Fibroblast of gingiva (primary cell): ENCODE measurements at places on chromosomes 2 and 18.

DNA sequence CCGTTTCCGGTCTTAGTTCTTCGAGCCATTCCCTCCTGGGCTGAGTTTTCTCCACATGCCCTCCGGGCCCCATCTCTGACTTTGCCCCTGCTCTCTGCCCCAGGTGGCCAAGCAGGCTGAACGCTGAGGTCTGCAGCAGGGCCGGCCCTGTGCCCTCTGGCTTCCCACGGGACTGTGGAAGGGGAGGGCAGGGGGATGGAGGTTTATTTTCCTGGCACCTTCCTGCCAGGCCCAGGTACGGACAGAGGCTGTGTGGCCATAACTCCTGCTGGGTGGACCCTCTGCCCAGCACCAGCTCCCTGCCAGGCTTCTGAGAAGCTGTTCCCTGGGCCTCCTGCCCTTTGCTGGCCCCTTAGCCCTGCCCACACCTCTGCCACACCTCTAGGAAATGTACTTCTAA lies 164.0 kb downstream of the TFCP2L1 start:
- DNase-seq: no peak

GRCh38 chr2:47964722-47965434 lies 58.6 kb upstream of the FBXO11 start:
- no peak for DNase-seq

DNA sequence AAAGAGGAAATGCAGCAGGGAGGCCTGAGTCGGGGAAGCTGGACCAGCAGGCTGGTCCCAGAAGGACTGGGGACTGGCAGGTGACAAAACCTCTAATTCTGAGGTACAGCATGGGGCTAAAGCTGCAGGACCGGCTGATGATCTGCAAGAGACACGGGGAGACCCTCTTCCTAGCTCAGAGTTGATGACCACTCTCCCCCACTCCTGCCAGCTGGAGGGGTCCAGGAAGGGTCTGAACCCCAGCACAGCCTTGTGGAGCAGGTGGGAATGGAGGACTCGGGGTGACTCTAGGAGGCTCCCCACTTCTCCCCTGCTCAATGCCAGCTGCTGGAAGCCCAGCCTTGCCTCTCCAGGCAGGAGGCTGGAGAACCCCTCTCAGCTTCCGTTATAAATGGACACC lies 67.7 kb downstream of the TWIST2 start:
- no peak for DNase-seq

DNA sequence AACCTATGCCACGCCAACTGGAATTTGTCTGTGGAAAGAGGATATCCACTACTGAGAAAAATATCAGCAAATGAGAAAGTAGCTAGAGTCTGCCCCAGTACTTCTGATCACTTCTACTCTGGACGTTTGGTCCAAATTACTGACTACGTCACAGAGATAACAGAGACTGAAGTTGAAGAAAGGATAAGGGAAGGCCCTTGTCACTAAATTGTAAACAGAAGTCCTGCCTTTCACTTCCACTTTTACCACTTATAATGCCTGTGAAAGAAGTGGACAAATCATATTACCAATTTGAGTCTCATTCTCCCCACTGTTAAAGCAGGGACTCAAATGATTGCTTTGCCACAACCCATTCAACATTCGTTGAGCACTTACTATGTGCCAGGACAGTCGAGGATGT lies 173.9 kb upstream of the ERBB4 start:
- DNase-seq: no peak
